ENCODE measurements at places on chromosomes 6 and 20. TPM values are rescaled to one million over a fixed set of nuclear protein-coding genes. Genes with fewer than 3 reads are reported as not detected.

DNA sequence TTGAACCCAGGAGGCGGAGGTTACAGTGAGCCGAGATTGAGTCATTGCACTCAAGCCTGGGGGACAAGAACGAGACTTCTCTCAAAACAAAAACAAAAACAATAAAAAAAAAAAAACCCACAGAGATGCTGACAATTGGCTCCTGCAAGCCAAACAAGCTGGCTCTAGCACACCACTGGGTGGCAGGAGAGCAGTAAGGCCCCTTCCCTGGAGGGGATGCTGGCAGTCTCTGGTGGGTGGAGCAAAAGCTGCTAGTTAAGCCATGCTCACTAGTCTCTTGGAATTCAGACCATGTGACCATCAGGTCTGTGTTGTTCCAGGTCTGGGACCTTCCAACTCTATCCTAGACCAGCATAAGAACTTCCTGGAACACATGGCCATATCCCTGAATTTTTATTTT, 18.9 kb upstream of the DSN1 start:
- peak; percentile 72 for DNase-seq

DNA sequence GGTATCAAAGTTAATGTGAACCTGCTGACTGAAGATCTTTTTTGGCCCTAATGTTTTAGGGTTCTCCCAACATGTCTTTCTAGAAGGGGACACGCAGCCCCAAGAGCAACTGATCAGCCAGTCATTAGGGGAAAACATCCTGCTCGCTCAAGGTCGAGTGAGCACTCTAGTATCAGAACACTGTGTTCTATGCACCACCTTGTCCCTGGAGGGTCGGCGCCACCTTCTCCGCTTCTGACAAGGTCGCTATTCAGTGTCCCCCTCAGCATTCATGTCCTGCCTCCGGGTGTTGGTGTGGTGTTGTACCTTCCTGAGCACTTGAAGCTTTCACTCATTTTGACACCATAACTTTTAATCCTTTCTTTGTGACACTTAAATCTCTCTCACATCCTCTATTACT, 331.2 kb upstream of the KCNQ5 start:
- DNase-seq: no peak

Gene SPO11
- total RNA-seq: not detected

Gene SYCP2L
- not detected for total RNA-seq

DNA sequence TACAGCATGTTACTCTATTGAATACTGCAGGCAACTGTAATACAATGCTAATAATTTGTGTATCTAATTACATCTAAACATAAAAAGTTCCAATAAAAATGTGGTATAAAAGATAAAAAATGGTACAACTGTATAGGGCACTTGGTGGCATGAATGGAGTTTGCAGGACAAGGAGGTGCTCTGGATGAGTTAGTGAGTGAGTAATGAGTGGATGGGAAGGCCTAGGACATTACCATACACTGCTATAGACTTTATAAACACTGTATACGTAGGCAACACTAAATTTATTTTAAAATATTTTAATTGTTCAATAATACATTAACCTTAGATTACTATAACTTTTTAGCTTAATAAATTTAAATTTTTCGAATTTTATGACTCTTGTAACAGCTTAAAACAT, 579.6 kb upstream of the MAN1A1 start:
- no peak for DNase-seq

DNA sequence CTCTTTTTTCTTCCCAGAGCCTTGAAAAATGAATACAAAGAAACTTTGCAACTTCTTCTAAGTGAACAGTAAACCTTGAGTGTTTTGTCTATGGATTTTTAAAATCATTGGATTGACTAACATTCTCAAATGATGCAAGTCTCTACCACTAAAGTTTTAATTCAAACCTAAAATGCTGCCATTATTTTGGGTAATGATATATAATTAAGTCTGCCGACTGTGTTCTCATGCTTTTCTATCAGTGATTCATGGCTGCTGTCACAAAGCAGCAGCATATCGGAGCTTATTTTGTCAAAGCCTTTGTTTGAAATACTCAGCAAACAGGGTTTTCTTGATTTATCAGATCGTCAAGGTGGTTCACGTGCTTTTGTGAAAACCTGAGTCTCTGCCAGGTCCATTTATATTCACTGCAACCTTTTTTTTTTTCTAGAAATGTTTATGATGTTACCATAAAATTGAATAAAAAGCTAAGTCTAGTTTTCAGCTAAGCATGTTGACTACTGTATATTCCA, 96.3 kb downstream of the GJA1 start:
- no peak for DNase-seq

DNA sequence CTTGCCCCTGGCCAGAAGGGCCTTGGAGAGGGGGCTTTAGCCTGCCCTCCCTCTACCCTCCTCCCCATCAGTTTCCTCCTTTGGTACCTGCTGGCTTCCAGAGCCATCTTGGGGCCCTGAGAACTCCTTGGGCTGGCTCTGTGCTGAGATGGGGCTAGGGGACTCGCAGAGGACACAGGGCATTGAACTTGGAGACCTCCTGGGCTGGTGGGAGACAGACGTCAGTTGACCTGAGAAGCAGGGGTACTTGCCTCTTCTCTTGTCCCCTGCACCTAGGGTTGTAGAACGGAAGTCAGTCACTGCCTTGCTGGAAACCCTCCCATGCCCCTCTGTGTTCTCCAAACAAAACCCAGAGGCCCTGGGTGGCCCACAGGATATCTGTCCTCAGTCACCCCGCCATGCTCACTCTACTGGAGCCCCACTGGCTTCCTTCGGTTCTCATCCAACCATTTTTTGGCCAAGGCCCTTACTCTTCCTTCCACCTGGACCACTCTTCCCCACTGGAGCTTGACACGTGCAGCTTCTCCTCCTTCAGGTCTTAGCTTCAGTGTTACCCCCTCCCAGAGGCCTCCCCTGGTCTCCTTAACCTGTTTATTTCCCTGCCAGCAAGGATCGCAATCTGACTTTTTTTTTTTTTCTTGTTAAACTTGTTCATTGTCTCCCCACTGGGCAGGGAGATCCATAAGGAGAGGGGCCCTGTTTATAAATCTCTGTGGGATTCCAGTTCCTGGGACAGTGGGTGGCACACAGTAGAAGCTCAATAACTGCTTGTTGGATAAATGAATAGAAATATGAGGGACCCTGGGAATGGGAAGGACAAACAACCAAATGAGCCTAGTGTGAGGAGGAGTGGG, 971 bp downstream of the RBCK1 start:
- no peak for DNase-seq

Gene TULP4
- total RNA-seq: 51.9 TPM

Gene COL9A3
- 0.28 TPM for total RNA-seq

Gene RBPJL
- total RNA-seq: not detected

- no peak for DNase-seq
These were observed 30.0 kb upstream of the TGM2 start for GRCh38 chr20:38194971-38195504.

Gene SLX4IP
- 5.9 TPM for total RNA-seq

GRCh38 chr6:5493806-5494205, 232.5 kb downstream of the FARS2 start:
- DNase-seq: no peak

DNA sequence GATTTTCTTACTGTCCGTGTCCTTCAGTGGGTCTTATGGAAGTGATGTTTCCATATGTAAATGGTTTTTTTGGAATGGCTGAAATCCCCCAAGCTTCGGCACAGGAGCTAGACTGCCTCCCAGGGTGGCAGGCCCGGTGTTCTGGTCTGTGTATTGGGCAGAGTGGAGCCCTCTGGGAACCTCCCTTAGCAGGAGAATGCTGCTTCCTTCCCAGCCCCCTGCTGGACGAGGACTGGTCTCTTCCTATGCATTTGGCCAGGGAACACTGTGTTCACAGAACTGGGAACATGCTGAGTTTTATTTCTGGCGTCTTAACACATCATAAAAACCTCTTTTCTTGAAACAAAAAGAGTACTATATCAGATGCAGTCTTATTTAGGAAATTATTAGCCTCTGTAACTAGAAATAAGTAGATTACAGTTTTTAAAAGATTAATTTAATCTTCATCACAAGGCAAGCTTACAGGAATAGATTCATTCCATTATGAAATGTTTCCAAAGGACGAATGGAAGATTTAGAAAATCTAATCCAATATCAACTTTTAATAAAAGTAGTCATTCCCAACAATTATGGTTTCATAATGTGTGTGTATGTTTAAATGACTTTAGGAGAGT, 56.6 kb downstream of the SYTL3 start:
- peak; percentile 51 for DNase-seq

DNA sequence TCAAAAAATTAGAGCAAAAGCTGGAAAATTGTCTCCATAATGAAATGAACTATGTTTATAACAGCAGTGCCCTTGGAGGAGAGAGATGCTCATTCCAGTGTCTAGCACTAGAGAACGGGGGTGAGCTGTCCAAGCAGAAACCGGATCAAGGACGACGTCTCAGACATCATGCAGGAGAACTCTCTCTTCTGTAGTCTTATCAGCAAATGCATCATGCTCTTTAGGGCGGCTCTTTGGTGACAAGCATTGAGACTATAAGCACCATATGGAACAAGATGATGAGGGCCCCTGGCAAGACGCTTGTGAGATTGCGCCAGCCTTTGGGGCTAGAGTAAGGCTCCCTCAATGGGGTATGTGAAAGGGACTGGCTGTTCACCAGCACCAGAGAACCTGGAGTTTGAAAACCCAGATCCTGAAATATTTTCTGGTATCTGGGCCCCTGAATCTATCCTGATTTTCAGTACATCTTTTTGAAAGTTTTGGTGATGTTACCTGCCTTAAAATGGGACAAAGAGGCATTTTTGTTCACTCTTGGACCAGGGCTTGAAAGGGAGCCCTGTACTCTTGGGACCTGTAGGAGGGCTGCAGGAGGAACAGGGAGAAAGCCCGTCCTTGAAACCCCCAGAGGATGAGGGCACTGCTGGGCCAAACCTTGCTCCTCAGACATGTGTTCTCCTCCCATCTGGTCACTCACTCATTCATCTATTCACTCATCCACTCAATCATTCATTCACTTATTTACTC, 127.6 kb downstream of the TTLL2 start:
- DNase-seq: no peak

Gene ASCC3
- total RNA-seq: 155 TPM

GRCh38 chr6:18692929-18693685, 306.0 kb downstream of the RNF144B start:
- no peak for DNase-seq

DNA sequence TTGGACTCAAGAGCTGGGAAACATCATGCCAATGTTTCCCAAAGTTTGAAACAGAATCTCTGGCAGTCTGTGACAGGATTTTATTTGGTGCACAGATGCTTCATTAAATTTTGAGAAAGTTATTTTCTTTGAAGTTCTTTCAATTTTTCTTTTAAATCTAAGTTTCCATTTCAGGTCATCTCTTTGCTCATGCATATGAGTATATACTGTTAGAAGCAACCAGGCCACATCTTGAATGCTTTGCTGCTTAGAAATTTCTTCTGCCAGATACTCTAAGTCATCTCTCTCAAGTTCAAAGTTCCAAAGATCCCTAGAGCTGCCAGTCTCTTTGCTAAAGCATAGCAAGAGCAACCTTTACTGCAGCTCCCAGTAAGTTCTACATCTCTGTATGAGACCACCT, 59.1 kb upstream of the CCDC28A start:
- DNase-seq: no peak

GRCh38 chr6:162798546-162799266, 70.9 kb downstream of the PACRG start:
- DNase-seq: no peak

Gene TAAR9
- not detected for total RNA-seq

- no peak for DNase-seq
These were observed 1.9 kb downstream of the PLTP start for GRCh38 chr20:45909817-45910669.

GRCh38 chr6:4399656-4400055, 264.3 kb upstream of the ECI2 start:
- no peak for DNase-seq

Gene SRMS
- total RNA-seq: not detected

Gene PHACTR1
- total RNA-seq: not detected

Gene DTNBP1
- total RNA-seq: 4.7 TPM

GRCh38 chr6:109300874-109301273, 81.4 kb downstream of the CD164 start:
- no peak for DNase-seq

DNA sequence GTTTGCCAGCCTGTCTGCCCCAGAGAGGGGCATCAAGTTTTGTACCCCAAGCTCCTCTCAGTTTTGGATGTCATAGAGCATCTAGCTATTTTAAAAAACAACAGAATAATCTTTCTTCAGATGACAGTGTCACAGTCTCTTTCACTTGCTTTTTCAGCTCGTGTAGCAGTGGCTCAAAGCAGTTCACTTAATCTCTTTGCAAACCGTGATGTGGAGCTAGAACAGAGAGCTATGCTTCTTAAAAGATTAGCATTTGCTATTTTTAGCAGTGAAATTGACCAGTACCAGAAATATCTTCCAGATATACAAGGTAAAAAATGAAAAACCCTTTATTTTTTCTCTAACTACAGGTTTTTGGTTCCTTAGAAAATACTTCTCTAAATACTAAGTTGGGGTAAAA, 37.3 kb downstream of the PGM3 start:
- no peak for DNase-seq

DNA sequence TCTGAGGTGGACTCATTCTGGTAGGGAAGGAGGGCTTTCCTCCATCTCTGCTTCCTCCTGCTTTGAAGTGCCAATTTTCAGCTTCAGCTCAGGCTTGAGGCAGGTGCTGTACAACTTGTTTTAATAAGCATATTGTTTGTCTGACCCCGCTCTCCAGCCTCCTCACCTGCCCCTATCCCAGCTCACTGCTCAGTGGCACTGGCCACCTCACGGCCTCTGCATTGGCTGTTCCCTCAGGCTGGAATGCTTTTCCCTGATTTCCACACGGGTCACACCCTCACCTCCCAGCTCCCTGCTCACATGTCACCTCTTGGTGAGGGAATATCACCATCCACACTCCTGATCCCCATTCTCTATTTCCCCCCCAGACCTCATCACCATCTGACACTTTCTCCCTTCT, 14.3 kb downstream of the AARS2 start:
- no peak for DNase-seq

GRCh38 chr6:121896771-121897170, 461.3 kb downstream of the GJA1 start:
- DNase-seq: peak; percentile 26

DNA sequence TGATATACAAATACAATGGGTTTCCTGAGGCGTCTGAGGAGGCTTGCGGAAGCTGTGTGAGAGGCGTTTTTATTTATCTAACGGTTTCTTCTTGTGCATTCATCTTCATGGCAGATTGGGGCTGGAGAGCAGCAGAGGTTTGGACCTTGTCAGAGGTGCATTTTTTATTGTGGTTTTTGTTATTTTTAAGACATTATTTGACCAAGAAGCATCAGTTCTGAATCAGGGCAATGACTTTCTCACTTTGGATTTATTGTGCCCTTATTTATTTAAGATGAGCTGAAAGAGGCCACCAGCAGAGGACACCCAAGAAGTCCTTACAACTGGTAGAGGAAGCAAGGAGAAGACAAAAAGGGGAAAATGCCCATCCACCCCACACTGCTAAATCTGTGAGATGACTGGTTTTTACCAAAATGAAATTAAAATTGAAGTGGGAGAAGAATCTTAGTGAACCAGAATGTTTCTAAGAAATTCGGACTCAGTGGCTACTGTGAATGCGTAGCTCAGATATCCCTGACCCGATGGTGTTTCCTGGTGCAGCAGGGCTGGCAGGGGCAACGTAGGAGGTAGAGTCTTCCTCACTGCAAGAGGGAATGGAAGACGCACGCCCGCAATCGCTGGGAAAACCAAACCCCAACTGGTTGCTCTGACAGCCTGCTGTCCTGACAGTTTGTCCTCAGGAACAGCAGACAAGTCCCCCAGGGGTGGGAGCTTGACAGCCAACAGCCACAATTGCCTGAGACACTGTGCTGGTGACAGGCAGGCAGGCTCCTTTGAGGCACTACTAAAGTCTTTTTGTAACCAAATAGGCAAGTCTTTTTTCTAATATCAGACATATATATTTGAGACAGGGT, 14.2 kb downstream of the PRR18 start:
- DNase-seq: no peak

Gene DYNLT2
- total RNA-seq: 1.1 TPM

GRCh38 chr20:52275181-52275691, 83.7 kb upstream of the ZFP64 start:
- no peak for DNase-seq
